Karpas-422 (cell line): ENCODE measurements at places on chromosomes 7 and 10. TPM values are rescaled to one million over a fixed set of nuclear protein-coding genes. Genes with fewer than 3 reads are reported as not detected.

- no peak for DNase-seq
Measured at GRCh38 chr7:47538846-47539311, 43.0 kb downstream of the TNS3 start.

- DNase-seq: no peak
Measured at GRCh38 chr7:27178366-27178765, 4.2 kb upstream of the HOXA10 start.

The GDF10 gene
- not detected in 2 replicates for total RNA-seq

The AOC1 gene
- not detected in 2 replicates for total RNA-seq

The GBX1 gene
- not detected in 2 replicates for total RNA-seq

The GHRHR gene
- not detected in 2 replicates for total RNA-seq

GRCh38 chr7:113796557-113796956 lies 122.3 kb downstream of the PPP1R3A start:
- no peak for DNase-seq

The TSC22D4 gene
- total RNA-seq: 40.4 and 97.3 TPM in 2 replicates

- DNase-seq: peak; percentile 62
Measured at GRCh38 chr7:99407872-99408378, 472 bp downstream of the PDAP1 start.

DNA sequence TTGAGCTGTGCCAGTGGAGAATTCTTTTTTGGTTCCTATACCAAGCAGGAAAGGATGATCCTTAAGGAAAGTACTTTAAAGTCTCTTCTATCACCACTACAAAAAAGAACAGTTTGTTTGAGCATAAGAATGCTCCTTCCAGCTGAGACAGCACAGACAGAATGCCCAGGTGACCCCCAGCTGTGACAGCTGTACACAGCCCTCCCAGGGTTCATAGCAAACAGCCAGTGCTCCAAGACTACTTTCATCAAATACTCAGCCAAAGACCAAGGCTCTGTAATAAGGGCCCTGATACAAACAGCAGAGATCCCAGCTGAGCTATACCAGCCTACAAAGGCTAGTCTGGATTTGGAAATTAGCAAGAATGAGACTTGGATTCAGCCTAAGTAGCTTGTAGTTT lies 65.7 kb downstream of the NXPH1 start:
- DNase-seq: no peak

The C10orf90 gene
- not detected in 2 replicates for total RNA-seq

- no peak for DNase-seq
Measured at GRCh38 chr10:131729361-131729760, 171.4 kb upstream of the PPP2R2D start.

The RARRES2 gene
- not detected in 2 replicates for total RNA-seq

GRCh38 chr7:12930534-12930933 lies 243.1 kb downstream of the ARL4A start:
- no peak for DNase-seq

DNA sequence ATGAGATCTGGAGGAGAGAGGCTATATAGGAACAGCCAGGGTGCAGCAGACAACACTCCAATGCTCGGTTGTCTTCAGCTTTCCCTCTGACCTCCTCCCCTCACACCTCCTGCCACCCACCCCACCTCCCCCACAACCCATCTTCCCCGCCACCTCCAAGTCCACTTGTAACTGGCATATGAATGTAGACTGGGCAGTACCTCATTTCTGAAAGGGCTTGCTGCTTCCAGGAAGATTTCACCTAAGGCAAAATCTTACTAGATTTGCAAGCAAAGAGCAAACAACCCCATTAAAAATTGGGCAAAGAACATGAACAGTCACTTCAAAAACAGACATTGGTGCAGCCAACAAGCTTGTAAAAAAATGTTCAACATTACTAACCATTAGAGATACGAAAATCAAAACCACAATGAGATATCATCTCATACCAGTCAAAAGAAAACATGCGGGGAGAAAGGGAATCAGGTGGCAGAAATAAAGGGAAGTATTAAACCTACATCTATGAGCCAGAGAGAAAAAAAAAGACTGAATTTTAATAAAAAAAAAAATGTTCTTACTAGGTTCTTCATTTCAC lies 164.6 kb upstream of the C1GALT1 start:
- DNase-seq: no peak

The EGR2 gene
- total RNA-seq: 0.41 TPM in 1 of 2 replicates, not detected in the other

DNA sequence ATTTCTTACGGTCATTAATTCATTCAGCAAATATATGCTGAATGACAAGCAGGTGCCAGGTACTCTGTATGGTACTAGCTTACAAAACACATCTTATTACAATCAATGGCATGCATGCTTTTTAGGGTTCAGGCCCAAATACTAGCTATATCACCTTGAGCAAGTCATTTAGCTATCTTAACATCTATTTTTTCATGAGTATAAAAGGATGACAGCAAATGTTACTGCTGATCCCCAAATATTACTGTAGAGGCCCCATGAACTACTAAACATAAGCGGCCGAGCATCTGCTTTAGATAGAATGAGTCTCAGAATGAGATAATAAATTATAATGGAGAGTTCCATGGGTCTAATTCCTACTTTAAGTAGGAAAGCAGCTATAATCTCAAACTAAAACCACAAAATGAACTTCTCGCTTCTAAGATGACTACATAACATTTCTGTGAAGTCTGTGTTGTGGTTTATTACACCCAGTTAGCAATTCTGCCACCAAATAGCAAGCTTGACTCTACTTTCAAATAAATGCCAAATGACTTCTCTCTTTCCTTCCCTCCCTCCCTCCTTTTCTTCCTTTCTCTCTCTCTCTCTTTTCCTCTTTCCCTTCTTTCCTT lies 113.7 kb upstream of the LRRN3 start:
- no peak for DNase-seq

DNA sequence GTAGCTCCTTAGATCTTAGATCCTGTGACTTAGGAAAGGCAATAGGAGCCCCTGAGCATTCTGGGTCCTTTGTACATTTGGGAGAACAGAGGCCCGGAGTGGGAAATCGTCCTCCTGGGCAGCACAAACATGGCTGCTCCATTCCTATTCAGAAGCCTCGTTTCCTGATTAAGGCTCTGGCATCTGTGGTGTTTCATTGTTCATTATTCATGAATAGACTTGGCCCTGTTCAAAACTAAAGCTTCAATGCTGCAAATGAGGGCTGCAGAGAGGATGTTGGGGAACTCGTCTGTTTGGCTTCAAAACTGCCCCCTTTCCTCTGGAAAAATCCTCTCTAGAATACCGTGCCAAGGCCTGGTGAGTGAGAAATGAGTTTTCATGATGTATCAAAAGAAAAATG lies 3.4 kb upstream of the HTRA1 start:
- DNase-seq: no peak

- peak; percentile 74 for DNase-seq
Measured at GRCh38 chr7:102068846-102069245, 217.8 kb upstream of the SH2B2 start.

GRCh38 chr7:4709187-4709586 lies 27.1 kb downstream of the FOXK1 start:
- no peak for DNase-seq

- DNase-seq: no peak
Measured at GRCh38 chr7:108367946-108368345, 88.3 kb downstream of the NRCAM start.

The LRRC61 gene
- total RNA-seq: 4.1 and 16.5 TPM in 2 replicates

- DNase-seq: no peak
Measured at GRCh38 chr7:30654296-30655090, 27.8 kb downstream of the CRHR2 start.

The ADAM12 gene
- not detected in 2 replicates for total RNA-seq

The KLF14 gene
- total RNA-seq: not detected in 2 replicates
